ENCODE measurements at places on chromosomes 4 and X.
A peak's percentile ranks its signal among the peaks of the same experiment; 100 is the strongest.

GRCh38 chr4:181822005-181822375 is 421.2 kb upstream of the TENM3 start:
- no peak for DNase-seq

GRCh38 chrX:56222473-56223000 is 9.6 kb upstream of the KLF8 start:
- no peak for DNase-seq

DNA sequence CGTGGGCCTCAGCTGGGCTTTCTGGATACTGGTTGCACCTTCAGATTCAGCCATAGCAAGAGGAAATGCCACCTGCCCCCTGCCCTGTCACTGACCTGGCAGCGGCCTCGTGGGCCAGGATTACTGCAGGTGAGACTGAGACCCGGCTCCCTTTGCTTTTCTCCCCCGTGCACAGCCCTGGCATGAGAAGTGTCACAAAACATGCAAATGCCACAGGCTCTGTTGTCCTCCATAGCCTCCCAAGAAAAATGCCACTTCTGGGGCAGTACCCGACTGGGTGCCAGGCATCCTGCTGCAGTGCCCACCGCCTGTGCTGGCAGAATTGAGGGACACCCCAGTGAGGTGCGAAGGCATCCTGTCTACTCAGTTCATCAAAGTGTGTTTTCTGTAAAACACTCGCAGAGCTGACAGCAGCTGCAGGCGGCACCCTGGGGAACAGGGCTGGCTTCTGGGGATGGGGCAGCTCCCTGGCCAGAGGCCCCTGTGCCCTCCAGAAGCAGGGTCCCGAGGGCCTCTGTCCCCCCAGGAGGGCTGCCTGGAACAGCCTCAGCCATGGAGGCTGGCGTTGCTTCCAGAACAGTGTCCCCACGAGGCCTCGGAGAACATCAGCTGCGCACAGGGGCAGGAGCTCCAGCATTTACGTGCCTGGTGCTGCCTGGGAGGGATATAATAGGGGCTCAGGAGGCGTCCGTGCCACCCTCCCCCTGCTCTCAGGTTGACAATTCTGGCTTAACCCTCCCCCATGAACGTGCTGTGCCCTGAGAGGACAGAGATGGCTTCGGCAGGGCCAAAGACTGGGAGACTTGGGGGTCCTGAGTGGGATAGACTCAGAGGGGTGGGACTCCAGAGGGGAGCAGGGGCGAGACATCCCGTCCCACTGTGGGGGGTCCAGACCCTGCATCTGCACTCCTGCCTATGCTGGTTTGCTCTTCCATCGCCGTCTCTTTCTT is 99.5 kb upstream of the NKX1-1 start:
- DNase-seq, result no peak

GRCh38 chr4:20684852-20685763 is 15.2 kb upstream of the PACRGL start:
- no peak for DNase-seq

- DNase-seq, result no peak
These were observed 44.0 kb downstream of the SLC25A5 start for GRCh38 chrX:119512146-119512800.

GRCh38 chr4:164894702-164895101 is 17.7 kb downstream of the APELA start:
- no peak for DNase-seq

- no peak for DNase-seq
These were observed 33.7 kb downstream of the SH3RF1 start for GRCh38 chr4:169236873-169237626.

DNA sequence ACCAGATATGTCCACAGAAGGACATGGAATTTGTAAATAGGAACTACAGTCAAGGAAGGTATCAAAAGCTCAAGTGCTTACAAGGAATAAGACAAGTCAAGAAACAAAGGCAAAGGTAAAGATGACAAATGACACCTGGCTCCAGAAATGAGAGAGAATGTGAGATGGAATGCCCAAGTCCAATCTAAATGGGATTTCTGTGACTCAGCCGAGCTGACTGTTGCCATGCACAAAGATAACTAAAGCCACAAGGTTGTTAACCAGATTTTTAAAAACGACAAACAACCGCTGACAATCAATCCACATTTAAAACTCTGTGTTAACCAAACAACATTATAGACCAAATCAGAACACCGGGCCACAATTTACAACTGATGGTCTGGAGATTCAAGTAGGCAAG is 1.1 kb downstream of the NFXL1 start:
- DNase-seq, result no peak

DNA sequence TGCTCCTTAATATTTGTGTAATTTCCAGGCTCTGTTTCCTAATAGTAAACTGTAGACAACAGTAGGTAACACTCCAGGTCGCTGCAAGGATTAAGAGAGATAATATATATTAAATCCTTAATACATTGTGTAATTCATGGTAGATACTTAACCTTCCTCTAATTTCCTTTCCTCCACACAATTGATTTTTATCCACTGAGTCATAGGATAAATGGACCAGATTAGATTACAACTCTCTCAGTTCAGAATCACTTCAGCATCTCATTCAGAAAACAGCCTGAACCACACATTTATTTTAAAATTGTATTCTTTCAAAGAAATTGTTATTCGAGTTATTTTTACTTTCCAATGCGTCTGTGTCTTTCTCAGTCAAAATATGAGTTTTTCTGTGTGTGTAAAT is 17.1 kb downstream of the GK2 start:
- no peak for DNase-seq

DNA sequence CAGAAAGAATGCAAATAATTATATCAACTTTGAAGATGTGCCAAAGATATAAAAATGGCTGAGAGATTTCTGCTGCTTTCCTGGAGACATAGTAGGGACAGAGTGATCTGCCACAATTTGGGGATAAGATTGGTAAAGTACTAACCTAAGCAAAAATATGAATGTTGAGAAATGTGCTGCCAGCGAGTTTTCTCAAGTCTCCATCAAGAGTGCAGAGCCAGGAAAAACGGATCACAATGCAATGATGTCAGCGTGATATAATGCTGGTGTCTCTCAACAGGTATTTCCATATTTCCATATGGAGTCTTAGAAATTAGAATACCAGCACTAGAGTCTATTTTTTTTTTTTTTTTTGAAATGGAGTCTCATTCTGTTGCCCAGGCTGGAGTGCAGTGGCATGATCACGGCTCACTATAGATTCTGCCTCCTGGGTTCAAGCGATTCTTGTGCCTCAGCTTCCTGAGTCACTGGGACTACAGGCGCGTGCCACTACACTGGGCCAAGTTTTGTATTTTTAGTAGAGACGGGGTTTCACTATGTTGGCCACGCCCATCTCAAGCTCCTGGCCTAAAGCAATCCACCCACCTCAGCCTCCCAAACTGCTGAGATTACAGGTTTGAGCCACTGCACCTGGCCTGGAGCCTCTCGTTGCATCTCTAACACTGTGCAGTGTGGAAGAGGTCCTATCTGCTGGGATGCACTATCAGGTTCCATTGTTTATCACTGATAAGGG is 893.5 kb downstream of the TRIML1 start:
- no peak for DNase-seq

DNA sequence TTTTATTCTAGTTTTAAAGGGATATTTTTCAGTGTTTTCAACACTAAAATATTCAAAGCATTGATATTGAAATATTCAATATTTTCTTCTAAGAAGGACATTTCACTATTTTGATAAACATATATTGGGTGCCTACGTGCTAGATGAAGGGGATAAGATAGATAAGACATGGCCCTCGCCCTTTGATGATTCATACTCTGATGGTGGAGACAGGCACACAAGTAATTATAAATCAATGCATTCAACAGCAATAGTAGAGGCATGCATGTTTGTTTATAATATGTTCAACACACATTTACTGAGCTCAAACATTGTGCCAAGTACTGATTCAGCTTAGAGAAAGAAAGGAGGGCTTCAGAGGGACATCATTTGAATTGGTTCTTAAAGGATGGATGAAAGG is 22.7 kb downstream of the TMEM47 start:
- DNase-seq, result no peak

DNA sequence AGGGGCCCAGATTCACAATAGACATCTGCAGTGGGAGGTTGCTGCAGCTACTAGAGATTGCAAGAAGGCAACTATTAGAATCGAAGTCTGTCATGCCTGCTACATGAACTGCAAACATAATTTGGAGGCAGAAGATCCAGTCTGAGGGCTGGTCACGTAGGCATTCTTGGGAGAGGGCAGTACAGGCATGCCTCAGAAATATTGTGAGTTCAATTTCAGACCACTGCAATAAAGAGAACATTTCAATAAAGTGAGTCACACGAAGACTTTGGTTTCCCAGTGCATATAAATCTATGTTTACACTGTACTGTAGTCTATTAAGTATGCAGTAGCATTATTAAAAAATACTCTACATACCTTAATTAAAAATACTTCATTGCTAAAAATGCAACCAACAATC is 585.8 kb upstream of the FAT1 start:
- no peak for DNase-seq

GRCh38 chrX:20718592-20719380 is 452.1 kb upstream of the RPS6KA3 start:
- no peak for DNase-seq

GRCh38 chrX:18620349-18620748 is 51.6 kb downstream of the RS1 start:
- no peak for DNase-seq

DNA sequence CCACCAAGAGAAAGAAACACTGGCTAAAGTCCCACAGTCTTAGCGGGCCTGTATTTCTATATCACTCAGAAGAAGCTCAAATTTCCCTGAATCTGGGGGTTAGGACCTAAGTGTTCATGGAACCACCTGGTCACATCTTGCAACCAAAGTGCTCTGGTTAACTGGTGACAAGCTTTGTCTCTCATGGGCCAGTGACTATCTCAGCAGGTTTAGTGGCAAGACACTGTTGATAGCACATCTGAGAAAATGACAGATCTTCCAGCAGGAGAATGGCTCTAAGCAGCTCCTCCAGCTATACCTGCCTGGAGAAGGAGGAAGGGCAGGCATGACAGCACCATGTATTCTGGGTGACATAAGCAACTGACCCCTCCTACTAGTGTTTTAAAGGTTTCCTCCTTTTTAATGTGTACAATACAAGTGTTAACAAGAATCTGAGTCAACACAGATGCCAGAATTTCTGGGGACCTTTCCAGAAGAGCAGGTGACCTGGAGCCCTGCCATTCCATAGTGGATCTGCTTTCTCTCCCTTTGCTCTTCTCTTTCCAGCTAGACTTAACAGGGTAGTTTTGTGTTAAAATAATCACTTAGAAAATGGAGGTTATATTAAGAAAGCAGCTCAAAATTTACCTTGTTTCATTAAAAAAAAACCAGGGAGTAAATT is 17.3 kb upstream of the QRFPR start:
- DNase-seq, result no peak

- no peak for DNase-seq
These were observed 521.6 kb downstream of the TRIML1 start for GRCh38 chr4:188660796-188661195.

GRCh38 chrX:22533898-22534297 is 261.2 kb downstream of the CBLL2 start:
- peak; percentile 28 for DNase-seq

- DNase-seq, result no peak
These were observed 7.2 kb downstream of the NFXL1 start for GRCh38 chr4:47907089-47907646.

GRCh38 chr4:78610546-78611214 is 59.1 kb downstream of the ANXA3 start:
- DNase-seq, result peak; percentile 74
